ENCODE measurements at places on chromosomes 5 and 9.

DNA sequence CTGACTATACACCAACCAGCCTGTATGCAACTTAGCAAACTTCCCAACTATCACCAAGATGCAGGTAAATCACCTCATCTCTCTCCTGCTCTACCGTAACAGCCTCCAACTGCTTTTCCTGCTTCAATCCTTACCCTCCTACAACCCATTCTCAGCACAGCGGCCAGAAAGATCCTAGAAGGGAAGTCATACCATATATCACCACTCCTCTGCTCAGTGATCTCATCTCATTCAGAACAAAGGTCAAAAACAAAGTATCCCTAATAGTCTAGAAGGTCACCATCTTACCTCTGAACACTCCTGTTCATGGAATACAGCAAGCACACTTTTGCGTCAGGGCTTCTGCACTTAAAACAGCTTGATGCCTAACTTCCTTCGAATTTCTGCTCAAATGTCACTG is 62.2 kb upstream of the RNF38 start:
- no peak for DNase-seq

- DNase-seq = peak; percentile 1
Measured at GRCh38 chr9:73239570-73240265, 88.1 kb downstream of the ANXA1 start.

GRCh38 chr9:116713271-116713670 is 26.2 kb downstream of the TRIM32 start:
- DNase-seq = no peak

- DNase-seq = no peak
Measured at GRCh38 chr9:109969573-109970237, 189.7 kb downstream of the PALM2AKAP2 start.

DNA sequence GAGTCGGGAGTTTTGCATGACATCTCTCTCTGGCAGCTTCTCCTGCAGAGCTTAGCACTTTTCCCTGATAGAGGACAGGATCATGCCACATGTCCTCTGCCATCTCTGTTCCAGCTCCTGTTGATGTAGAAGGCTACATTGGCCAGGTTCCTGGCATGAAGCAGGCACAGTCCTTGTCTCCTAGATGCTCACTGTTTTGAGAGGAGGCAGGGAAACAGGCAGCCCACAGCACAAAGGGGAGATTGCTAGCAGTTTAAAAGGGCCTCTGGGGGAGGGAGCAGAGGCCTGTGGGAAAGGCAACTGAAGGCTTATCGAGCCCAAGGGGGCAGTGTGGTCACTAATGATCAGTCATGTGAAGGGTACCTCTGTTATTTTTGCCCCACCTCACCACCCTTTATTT is 10.7 kb downstream of the ARHGAP26 start:
- no peak for DNase-seq

- DNase-seq = no peak
Measured at GRCh38 chr9:98271479-98271878, 16.0 kb upstream of the TBC1D2 start.

DNA sequence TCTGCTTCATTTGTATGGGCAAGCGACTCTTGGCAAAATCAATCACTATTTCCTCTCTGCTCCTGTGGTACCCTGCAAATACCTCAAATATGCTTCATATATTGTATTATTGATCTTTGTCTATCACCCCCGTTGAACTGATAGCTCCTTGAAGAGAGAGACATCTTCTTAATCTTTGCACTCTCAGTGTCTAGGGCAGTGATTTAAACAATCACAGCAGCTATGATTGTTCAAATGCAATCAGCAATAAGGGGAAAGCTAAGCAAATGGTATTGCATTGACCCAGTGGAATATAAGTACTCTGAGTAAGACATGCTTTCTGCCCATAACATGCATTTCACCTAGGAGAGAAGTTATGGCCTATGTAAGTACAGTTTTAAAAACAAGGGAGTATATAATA is 90.2 kb downstream of the SUSD1 start:
- no peak for DNase-seq

DNA sequence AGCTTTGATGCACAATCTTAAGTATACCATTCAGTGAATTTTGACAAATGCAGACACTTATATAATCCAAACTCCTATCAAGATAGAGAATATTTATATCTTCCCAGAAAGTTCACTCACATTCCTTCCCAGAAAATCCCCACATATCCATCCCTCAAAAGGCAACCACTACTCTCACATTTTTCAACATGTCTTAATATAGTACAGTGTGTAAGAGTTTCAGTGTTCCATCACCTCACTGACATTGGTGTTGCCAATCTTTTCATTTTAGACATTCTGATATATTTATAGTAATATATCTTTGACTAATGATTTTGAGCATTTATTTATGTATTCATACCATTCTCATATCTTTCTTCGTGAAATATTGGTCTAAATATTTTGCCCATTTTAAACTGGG is 38.1 kb upstream of the JAK2 start:
- no peak for DNase-seq

DNA sequence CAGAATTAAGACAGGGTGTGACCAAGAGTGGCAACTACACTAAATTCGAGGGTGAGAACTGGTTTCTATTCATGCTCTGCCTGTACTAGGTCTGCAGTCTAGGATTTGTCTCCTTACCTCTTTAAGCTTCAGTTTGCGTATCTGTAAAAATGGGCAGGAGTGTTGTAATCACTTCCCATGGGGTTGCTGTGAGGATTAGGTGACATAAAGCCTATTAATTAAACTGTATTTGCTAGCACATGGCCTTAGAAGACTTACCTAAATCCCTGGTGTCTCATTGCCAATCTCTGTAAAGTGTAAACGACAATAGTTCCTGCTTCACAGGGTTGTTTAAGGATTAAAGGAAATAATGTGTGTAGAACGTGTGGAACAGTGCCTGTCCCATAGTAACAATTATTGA is 193.6 kb downstream of the DRD1 start:
- DNase-seq = no peak

DNA sequence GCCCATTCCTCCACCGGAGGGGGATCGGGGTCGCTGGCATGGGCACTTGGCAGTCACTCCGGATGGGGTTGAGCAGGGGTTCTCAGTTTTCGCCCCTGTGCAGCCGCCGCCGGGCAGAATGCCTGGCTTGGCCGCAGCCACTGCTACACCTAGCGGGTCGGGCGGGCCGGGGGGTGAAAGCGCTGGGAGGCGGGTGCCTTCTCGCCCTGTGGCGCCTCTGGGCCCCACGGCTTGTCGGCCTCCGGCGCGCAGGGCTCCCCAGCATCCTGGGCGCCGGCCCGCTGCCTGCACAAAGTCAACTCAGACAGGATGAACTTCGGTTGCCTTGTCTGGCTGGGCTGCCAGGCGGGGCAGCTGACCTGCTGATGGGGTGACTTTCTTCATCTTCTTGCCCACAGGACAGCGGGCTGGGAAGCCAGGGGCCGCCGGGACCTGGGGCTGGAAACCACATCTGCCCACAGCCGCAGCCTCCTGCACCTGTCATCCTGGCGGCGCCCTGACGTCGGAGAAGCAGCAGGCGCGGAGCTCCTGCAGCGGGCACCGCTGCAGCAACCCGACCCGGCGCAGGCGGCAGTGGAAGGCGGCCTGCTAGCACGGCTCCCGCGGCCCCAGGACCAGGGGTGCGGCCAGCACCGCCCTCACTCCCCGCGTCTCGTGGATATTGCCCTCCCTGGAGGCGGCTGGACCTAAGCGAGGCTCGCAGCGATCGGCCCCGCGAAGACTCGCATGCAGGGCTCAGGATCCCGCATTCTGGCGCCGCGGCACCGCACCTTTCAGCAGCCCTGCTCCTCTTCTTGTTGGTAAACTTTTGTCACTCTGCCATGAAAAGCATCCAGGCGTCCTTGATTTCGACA is 1.3 kb upstream of the ANKRD18A start:
- DNase-seq = no peak

GRCh38 chr9:5446451-5447236 is 3.7 kb upstream of the CD274 start:
- peak; percentile 49 for DNase-seq

- no peak for DNase-seq
Measured at GRCh38 chr5:107977550-107978071, 306.9 kb upstream of the EFNA5 start.

GRCh38 chr5:50535393-50535792 is 94.3 kb upstream of the EMB start:
- no peak for DNase-seq

DNA sequence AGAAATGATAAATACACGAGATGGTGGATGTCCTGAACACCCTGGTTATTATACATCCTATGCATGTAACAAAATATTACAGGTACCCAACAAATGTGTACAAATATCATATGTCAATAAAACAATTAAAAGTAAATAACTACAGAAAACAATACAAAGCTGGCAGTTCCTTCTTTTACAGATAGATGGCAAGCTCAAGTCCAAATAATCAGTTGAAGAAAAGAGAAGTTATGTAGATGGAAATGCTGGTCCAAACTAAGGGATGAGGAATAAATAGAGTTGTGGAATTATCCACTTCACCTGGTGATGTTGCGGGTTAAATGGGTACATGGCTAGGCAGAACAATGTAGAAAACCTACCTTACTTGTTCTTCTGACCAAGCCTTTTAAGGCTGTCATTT is 79.4 kb downstream of the PALM2AKAP2 start:
- no peak for DNase-seq

DNA sequence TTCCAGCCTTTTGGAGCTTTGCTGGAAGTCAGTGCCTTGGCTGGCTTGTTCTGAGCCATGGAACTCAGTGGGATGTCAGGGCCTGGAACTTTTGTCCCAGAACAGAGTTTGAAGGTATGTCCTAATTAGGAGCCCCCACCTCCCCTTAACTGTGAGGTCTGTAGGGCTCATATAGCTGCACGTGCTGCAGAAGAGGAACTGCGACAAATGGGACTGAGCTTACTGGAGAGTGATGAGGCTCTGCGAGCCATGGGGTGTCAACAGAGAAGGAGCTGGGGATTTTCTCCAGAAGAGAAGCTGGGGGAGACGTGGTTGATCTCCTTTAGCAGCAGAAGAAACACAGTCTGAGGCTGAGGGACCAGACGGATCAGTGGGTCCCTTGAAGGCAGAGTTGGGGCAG is 10.9 kb downstream of the TMEM8B start:
- no peak for DNase-seq

DNA sequence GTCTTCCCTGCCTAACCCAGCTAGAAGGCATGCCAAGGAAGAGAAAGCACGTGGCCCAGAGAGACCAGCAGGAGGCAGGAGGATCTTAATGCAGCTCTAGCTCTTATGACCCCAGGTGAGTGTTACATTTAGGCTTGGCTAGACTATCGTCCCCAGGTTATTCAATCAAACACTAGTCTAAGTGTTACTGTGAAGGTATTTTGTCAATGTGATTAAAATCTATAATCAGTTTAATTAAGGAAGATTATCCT is 483.7 kb downstream of the BNC2 start:
- no peak for DNase-seq

DNA sequence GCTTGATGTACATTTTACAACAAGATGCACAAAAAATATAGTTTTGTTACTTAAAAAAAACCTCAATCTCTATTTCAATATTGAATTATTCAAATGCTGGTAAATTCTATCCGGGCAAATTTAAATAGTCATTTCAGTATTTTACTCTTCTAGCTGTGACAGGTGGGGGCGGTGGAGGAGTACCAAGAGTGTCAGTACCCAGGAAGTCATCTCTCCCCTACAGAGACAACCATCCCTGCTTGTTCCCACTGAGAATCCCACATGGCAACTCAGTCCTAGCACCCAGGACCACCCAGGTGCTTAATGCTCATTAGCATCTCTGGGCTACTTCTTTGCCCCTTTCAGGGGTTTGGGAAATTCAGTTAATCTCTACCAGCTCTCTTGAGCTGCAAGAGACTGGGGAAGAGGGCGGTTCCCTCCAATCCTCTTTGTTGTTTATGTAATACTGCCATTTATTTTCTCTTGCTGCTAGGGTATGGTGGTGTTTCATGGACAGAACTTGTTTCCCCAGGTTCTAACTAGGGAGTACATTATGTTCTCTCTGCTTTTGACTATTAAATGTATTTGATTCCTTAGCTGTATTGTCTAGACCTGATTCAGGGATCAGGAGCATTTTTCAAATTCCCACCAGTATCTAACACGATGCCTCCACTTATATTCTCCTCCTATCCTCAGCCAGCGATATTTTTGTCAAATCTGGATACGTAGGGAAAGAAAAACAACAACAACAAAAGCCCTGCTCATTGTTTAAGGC is 122.5 kb downstream of the CDH18 start:
- DNase-seq = no peak

DNA sequence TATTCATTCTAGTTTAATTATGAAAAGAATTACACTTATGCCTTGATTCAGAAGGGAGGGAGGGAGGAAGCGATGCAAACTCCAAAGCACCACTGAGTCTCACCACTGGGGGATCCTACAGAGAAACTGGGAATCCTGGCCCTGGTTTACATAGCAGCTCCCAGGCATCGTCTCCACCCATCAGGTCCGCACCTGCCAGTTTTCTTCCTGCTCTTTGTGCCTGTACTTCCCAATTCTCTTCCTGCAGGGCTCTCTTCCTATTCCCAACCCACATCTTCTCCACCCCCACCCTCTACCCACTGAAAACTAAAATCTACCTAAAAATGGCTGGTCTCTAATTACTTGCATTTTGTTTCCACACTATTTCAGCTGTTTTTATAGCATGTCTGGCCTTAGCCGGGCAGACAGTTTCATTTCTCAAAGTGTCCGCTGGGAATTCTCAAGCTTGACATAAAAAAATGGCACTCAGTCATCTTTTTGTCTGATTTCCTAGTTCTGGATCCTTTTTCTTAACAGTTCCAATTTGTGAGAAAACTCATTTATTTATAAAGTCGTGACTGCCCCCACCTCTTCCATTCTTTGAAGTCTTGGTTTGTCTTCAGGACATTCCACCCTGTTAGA is 1.6 kb upstream of the TNIP1 start:
- no peak for DNase-seq

GRCh38 chr9:83239747-83240146 is 176.8 kb upstream of the RASEF start:
- peak; percentile 56 for DNase-seq

GRCh38 chr9:38039090-38039906 is 29.7 kb downstream of the SHB start:
- peak; percentile 38 for DNase-seq

- no peak for DNase-seq
Measured at GRCh38 chr5:67393211-67393610, 196.6 kb upstream of the CD180 start.

DNA sequence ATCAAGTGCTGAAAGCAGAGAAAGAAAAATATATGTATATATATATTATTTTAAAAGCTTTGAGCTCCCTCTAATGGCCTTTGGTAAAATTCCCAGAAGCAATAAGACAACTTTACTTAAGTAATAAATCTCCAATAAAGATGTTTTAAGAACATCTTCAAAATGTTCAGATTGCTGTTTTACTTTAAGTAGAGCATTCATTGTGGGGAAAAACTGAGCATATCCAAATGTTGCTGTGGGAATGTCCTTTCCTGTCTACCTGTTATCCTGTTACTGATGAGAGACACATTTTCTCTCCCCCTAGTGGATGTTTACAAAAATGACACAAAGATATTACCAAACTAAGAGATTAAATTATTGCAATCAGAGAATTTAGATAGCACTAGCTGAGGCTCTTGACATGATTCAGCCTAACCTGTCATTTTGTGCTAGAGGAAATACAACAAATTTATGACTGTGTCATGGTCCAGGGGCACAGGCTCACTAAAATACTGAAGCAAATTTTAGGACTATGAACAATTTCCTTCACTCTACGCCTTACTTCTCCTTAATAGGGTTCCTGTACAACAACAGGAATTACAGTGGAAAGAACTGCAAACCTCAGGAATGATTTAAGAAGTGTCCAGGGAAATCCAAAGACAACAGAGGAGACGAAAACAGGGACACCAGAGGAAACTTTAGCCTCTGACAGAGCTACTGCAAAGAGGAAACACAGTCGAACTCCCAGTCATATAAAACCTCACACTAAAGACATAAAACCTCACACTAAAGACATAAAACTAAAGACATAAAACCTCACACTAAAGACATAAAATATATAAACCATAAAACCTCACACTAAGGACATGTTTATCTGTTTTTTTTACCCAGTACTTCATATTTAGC is 24.3 kb upstream of the PRRC1 start:
- peak; percentile 53 for DNase-seq
